ENCODE measurements at places on chromosomes 4 and X. TPM values are rescaled to one million over a fixed set of nuclear protein-coding genes. Genes with fewer than 3 reads are reported as not detected.

The CABS1 gene
- not detected for total RNA-seq

The UGT2B10 gene
- not detected for total RNA-seq

The BDH2 gene
- 16.0 TPM for total RNA-seq

The GSX2 gene
- not detected for total RNA-seq

The UGT2B11 gene
- not detected for total RNA-seq

The P2RY10 gene
- total RNA-seq, result not detected

The IL1RAPL2 gene
- 0.52 TPM for total RNA-seq

The IL1RAPL1 gene
- 0.12 TPM for total RNA-seq

The CFI gene
- total RNA-seq, result not detected

The PFKFB1 gene
- 0.22 TPM for total RNA-seq

The CAPN6 gene
- total RNA-seq, result not detected

The CDS1 gene
- 11.2 TPM for total RNA-seq

The MAP7D3 gene
- 0.40 TPM for total RNA-seq

The DGKK gene
- not detected for total RNA-seq

The RPL36A gene
- total RNA-seq, result 914 TPM

The CSN1S1 gene
- not detected for total RNA-seq

The SSX1 gene
- total RNA-seq, result not detected

The TRIML2 gene
- total RNA-seq, result not detected

The MAGED4 gene
- 4.6 TPM for total RNA-seq

The TRAPPC11 gene
- 20.0 TPM for total RNA-seq

The XK gene
- total RNA-seq, result 7.7 TPM

The SHISA3 gene
- 33.5 TPM for total RNA-seq

The PHKA2 gene
- 24.6 TPM for total RNA-seq

The SUPT20HL2 gene
- total RNA-seq, result not detected

The NSG1 gene
- not detected for total RNA-seq

The GAGE12H gene
- total RNA-seq, result not detected

The GC gene
- not detected for total RNA-seq

The NXF2B gene
- total RNA-seq, result not detected

The CISD2 gene
- total RNA-seq, result 30.9 TPM

The BMX gene
- total RNA-seq, result not detected

The YIPF7 gene
- total RNA-seq, result not detected

The SLITRK4 gene
- total RNA-seq, result 2.3 TPM

The WDR17 gene
- 1.3 TPM for total RNA-seq

The HPGD gene
- 33.5 TPM for total RNA-seq

The SPANXN3 gene
- total RNA-seq, result not detected

The CFAP97 gene
- total RNA-seq, result 10.5 TPM

The PITX2 gene
- total RNA-seq, result 1.7 TPM
